ENCODE measurements at places on chromosomes 16 and 17. TPM values are rescaled to one million over a fixed set of nuclear protein-coding genes. Genes with fewer than 3 reads are reported as not detected.

HSD17B2 gene
- not detected for total RNA-seq

CMTR2 gene
- 32.4 TPM for total RNA-seq

DNA sequence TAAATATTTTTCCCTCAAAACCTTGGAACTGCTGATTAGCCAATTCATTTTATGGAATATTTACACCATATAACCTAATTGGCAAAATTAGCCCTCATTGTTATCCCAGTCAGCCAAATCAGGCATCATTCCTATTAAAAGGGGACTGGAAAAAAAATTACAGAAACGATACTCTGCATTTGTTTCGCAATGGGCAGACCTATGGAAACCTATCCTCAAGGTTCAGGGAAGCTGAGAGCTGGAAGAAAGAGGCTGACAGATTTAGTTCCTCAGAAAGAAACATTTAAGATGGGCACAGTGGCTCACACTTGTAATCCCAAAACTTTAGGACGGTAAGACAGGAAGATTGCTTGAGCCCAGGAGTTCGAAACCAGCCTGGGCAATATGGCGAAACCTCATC lies 85.6 kb upstream of the RPH3AL start:
- no peaks in the 10 kb centered on the region for H3K4me1 ChIP-seq
- no peak for DNase-seq
- H3K27ac ChIP-seq, result no peak overlapping the region
- no peaks in the 10 kb centered on the region for H3K36me3 ChIP-seq

DNA sequence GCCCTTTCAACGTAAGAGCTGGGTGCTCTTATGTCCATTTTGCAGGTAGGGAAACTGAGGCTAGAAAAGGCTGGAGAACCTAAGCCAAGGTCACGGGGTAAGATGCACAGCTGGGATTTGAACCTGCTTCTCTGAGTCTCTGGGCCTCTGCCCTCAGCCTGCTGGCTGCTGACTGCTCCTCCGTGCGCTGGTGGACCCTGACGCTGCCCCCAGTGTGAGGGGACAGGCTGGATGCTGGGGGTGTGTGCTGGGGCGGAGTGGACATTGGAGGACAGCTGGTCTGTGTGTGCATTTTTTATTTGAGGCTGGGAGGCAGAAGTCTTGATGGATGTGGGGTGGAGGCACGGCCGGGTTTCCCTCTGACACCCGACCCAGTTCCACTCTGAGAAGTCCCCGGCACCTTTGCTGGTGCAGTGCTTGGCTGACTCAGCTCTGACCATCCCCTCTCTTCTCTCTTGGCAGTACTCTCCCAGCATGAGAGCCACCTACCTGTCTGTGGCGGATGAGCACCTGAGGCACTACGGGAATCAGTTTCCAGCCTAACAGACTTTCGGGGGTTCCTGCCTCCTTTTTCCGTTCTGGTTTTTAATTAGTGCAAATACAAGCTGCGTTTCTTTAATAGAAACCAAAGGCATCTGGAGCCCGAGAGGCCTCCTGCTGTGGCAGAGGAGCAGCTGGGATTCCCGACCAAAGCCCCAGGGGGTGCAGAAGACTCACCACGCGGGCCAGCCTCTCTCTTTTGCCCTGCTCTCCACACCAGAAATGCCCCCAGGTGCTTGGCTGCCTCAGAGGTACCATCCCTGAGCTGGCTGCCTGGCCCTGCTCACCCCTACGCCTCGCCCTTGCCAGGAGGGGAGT lies 14.1 kb upstream of the DNAI2 start:
- peaks cover 7% of the 10 kb centered on the region for H3K27me3 ChIP-seq
- no peak for DNase-seq

- H3K27ac ChIP-seq, result no peak overlapping the region
- H3K36me3 ChIP-seq, result no peaks in the 10 kb centered on the region
- no peak overlapping the region for H3K4me3 ChIP-seq
These were observed 409.7 kb upstream of the CDH8 start for GRCh38 chr16:62445909-62446308.

- H3K36me3 ChIP-seq, result no peaks in the 10 kb centered on the region
- H3K27ac ChIP-seq, result no peak overlapping the region
- H3K27me3 ChIP-seq, result no peaks in the 10 kb centered on the region
- DNase-seq, result no peak
- H3K4me3 ChIP-seq, result no peak overlapping the region
- no peaks in the 10 kb centered on the region for H3K4me1 ChIP-seq
These were observed 31.3 kb upstream of the TNS4 start for GRCh38 chr17:40532520-40533253.

GRCh38 chr16:67246756-67247191 lies 507 bp downstream of the FHOD1 start:
- peak; percentile 67 for DNase-seq
- H3K4me1 ChIP-seq, result peaks cover 25% of the 10 kb centered on the region
- peak overlapping the region; percentile 64 for H3K4me3 ChIP-seq
- H3K27ac ChIP-seq, result no peak overlapping the region

- peaks cover 7% of the 10 kb centered on the region for H3K4me1 ChIP-seq
- H3K27me3 ChIP-seq, result no peaks in the 10 kb centered on the region
- H3K27ac ChIP-seq, result no peak overlapping the region
- no peaks in the 10 kb centered on the region for H3K36me3 ChIP-seq
- DNase-seq, result no peak
These were observed 51.9 kb downstream of the WDR45B start for GRCh38 chr17:82596296-82596695.

Data from neural progenitor cell (in vitro differentiated cells).